ENCODE measurements at places on chromosomes 11 and 22.

GRCh38 chr11:67668192-67668551 is 6.3 kb downstream of the ALDH3B2 start:
- DNase-seq: no peak

GRCh38 chr11:101278286-101278685 is 148.7 kb upstream of the PGR start:
- DNase-seq: no peak

DNA sequence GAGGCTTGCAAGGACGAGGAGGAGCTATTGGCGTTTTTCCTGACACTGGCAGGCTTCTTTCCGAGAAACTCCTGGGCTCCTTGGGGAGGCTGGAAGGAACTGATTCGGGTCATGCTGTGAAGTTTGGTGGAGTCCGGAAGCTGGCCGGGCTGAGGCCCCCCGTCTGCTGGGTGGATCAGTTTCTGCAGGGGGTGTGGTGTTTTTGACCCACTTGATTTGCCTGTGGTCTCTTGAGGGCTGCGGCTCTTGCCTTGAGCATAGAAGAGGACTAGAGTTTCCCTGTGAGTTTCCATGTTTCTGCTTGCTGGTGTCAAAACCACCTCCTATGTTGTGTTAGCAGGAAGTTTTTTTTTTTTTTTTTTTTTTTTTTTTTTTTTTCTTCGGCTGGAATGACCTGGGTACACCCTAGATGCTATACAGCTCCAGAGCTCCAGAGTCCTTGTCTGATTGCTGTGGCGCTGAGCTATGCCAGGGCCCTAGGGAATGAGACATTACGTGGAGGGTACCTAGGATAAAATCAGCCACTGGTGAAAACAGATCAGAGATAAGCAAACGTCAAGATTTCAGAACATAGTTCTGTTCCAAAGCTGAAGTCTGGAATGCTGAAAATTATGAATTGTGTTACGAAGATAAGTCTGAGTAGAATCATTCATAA is 728 bp downstream of the TBC1D22A start:
- no peak for DNase-seq

DNA sequence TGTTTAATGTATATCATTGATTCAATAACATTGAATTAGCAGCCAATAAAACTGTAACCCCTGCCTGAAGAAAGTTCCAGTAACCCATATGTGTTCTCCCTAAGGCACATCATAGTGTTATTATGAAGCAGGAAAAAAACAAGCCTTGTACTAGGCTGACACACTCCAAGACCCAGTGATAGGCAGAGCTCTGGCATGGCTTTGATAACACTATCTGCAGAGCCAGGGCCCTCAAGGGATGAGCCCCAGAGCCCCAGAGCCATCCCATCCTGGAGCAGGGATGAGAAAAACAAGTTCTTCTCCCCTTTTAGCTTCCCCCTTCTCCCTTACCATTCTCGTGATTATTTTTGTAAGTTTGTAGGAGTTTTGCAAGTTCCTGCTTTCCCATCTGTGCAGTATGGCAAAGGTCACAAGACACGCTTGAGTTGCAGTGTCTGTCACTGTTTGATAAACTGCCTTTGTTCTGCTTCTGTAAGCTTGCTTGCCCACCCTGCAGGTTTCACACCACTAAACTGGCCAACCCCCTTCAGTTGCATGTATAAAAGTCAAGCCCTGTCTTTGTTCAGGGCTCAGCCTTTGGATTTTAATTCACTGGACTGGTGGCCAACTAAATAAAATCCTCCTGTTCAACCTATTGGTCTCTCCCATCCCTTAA is 22.3 kb upstream of the GUCY1A2 start:
- no peak for DNase-seq

DNA sequence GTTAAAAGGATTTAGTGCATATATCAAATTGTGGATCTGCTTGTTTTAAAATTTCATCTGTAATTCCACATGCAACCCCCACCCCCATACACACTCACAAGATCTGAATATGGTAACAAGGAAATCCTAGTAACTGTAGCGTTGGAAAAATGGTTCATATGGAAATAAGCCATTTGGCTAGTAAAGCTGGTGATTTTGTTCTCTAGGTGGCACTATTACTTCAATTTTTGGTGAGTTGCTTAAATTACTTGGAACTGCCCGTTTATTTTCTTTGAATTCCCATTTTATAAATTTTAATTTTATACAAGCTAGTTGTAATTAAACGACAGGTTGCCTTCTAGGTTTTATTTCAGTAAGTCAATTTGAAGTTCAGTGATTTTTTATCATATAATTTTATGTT is 5.3 kb downstream of the BDNF start:
- no peak for DNase-seq

DNA sequence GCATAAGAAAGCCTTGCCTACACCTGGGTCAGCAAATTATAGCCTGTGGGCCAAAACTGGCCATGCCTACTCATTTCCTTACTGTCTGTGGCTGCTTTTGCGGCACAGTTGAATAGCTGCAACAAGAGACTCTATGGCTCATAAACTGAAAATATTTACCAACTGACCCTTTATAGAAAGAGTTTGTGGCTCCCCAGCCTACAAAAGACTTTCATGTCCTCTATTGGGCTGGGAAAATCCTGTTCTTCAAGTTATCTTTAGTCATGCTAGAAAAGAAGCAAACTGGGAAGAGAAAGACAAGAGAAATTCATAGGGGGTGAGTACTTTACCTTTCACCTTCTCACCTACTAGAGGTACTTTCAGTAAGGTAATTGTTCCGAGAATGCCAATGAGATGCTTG is 175.1 kb downstream of the SWAP70 start:
- no peak for DNase-seq

- DNase-seq: no peak
Measured at GRCh38 chr11:131302836-131303235, 67.6 kb upstream of the NTM start.

- no peak for DNase-seq
Measured at GRCh38 chr22:50141891-50142363, 28.6 kb upstream of the PANX2 start.

GRCh38 chr11:116707161-116707629 is 65.6 kb downstream of the BUD13 start:
- DNase-seq: no peak

Measured in substantia nigra (tissue), 51 donors.